ENCODE measurements at places on chromosomes 16 and 17. TPM values are rescaled to one million over a fixed set of nuclear protein-coding genes. Genes with fewer than 3 reads are reported as not detected.

- no peak for DNase-seq
These were observed 41.8 kb upstream of the SEC14L1 start for GRCh38 chr17:77098884-77099545.

DNA sequence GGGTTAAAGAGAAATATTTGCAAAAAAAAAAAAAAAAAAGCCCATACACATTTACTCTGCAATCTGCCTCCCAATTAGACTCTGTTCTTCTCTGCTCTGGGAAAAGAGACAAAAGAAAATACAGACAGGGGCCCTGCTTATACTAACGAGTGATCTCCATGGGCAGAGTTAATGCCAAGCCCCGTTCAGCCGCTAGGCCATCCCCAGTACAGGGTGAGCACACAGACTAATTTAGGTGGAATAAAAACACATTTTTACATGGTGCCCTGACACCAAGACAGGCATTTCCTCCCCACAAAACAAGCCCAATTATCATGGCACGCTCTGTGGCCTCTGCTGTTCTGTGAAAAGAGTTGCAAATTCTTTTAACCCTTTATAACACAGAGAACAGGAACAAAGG is 356.3 kb upstream of the C16orf82 start:
- DNase-seq = no peak

QPRT gene
- total RNA-seq = 42.5 TPM

LYRM1 gene
- total RNA-seq = 36.5 TPM

DNA sequence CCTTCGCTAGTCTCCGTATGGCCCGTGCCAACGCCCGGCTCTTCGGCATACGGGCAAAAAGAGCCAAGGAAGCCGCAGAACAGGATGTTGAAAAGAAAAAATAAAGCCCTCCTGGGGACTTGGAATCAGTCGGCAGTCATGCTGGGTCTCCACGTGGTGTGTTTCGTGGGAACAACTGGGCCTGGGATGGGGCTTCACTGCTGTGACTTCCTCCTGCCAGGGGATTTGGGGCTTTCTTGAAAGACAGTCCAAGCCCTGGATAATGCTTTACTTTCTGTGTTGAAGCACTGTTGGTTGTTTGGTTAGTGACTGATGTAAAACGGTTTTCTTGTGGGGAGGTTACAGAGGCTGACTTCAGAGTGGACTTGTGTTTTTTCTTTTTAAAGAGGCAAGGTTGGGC is 2.5 kb downstream of the RPL13 start:
- DNase-seq = no peak

DNA sequence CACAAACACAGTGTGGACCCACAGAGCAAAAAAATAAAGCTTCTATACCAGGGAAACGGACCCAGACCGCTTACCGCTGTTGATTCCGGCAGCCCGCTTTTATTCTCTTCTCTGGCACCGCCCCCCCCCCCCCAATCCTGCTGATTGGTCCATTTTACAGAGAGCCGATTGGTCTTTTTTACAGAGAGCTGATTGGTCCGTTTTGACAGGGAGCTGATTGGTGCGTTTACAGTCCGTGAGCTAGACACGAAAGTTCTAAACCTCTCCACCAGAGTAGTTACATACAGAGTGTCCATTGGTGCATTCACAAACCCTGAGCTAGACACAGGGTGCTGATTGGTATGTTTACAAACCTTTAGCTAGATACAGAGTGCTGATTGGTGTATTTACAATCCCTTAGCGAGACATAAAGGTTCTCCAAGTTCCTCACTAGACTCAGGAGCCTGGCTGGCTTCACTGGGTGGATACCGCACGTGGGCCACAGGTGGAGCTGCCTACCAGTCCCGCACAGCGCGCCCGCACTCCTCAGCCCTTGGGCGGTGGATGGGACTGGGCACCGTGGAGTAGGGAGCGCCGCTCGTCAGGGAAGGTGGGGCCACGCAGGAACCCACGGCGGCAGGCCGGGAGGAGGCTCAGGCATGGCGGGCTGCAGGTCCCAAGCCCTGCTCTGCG is 92.4 kb downstream of the HAPSTR1 start:
- no peak for DNase-seq

GRCh38 chr16:85328676-85329058 is 216.4 kb upstream of the CIBAR2 start:
- DNase-seq = no peak

DNA sequence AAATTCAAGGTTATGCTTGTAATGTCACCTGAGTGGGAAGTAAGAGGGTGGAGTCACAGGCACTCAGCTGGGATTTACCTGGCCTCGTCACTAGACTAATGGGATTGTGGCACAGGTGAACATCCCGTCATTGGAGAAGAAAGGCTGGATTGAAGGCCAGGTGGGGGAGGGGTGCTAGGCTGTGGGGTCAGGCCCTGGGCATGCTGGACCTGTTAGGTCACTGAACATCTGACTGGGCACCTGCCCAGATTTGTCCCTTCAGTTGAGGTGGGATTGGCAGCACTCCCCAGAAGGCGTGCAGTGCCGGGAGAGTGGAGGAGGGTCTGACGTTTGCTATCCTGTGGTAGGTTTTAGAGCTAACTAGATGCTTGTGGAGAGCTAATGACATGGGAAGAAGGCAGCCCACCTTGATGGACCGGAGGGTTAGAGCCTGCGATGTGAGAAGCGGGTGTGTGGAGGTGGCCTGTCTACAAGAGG is 161.5 kb upstream of the ZNF267 start:
- DNase-seq = no peak

GNG13 gene
- total RNA-seq = not detected

- no peak for DNase-seq
These were observed 125.5 kb upstream of the KCNJ16 start for GRCh38 chr17:69949496-69949895.

DNA sequence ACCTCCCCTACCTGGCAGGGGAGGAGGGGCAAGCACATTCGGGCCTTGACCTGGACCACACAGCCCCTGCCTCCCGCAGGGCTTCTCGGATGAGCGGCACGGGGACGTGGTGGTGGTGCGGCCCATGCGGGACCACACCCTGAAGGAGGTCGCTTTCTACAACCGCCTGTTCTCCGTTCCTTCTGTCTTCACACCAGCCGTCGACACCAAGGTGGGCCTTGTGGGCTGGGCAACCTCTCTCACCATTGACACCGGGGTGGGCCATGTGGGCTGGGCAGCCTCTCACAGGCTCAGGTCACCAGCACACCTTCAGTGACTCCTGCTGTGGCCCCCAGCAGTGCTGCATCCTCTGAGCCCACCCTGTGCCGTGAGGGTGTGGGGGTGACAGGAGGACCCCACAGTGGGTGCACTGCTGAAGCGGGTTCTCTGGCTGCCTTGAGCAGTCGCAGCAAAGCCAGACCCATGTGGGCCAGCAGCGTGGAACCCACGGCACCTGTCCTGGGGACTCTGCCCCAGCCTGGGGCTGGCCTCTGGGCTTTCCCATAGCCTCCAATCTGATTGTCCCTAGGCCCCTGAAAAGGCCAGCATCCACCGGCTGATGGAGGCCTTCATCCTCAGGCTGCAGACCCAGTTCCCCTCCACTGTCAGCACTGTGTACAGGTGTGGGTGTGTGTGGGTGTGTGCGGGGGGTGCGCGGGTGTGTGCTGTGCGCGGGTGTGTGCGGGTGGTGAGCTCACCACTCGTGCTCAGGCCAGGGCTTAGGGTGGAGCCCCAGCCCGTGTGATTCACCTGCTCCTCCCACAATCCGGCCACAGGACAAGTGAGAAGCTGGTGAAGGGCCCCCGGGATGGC is 7.5 kb downstream of the CTU2 start:
- DNase-seq = peak; percentile 33

GRCh38 chr17:80070375-80071115 is 30.8 kb upstream of the GAA start:
- no peak for DNase-seq

GRCh38 chr16:70801611-70802010 is 653 bp upstream of the VAC14 start:
- no peak for DNase-seq

GPS1 gene
- total RNA-seq = 281 TPM

GRCh38 chr17:13931111-13931526 is 138.2 kb upstream of the COX10 start:
- DNase-seq = no peak

DNA sequence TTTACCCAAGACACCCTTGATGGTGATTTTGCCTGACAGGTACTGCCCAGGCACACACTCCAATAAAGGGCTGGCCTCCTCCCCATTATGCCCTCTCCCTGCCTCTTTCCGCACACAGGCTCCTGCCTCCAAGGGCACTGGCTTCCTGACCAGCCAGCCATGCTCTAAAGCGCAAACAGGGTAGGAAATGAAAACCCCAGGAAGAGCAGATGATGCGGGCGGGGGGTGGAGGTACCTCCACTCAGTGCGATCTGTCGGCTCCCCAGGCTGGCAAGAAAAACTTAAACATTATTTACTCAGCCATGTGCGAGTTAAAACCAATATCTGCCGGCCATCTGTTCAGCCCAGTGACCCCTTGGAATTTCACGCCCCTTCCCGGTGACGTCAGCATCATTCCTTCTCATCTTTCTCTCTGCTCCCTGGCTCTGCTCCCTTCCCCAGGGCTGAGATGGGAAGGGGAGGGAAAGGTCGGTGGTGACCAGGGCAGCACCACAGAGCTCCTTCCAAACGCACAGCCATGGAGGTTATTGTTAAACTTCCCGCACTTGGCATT is 262.5 kb downstream of the CBLN1 start:
- DNase-seq = no peak

GRCh38 chr17:66942451-66943264 is 21.8 kb upstream of the CACNG4 start:
- no peak for DNase-seq

ABCA10 gene
- total RNA-seq = 0.29 TPM

MYCBPAP gene
- total RNA-seq = not detected

DNA sequence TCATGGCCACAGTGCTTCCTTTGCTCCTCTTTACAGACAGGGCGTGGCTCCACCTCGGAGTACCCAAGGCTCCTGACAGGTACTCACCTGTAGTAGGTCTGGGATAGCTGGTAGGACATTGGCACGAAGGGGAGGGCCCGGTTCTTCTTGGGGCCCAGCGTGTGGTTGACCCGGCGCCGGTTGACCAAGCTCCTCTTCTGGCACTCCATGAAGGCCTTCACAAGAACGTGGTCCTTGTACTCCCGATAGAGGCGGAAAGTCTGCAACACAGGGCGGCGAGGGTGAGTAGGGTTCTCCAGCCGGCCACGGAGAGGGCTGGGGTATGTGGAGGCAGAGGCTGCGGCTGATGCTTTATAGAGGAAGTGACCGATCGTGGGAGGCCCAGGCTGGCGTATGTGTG is 69.7 kb downstream of the IL21R start:
- no peak for DNase-seq

PRM2 gene
- not detected for total RNA-seq

GRCh38 chr17:35901631-35902175 is 21.5 kb upstream of the CCL5 start:
- no peak for DNase-seq

- no peak for DNase-seq
These were observed 4.9 kb downstream of the P3H4 start for GRCh38 chr17:41806685-41807445.

GRCh38 chr17:1834380-1835149 is 4.8 kb downstream of the RPA1 start:
- DNase-seq = no peak

Data from HT-29 (cell line).